Activated effector memory CD4-positive, alpha-beta T cell treated with Interleukin-2 at 50 U/mL for 16 hours (primary cell): ENCODE measurements at places on chromosomes 2 and 18.

DNA sequence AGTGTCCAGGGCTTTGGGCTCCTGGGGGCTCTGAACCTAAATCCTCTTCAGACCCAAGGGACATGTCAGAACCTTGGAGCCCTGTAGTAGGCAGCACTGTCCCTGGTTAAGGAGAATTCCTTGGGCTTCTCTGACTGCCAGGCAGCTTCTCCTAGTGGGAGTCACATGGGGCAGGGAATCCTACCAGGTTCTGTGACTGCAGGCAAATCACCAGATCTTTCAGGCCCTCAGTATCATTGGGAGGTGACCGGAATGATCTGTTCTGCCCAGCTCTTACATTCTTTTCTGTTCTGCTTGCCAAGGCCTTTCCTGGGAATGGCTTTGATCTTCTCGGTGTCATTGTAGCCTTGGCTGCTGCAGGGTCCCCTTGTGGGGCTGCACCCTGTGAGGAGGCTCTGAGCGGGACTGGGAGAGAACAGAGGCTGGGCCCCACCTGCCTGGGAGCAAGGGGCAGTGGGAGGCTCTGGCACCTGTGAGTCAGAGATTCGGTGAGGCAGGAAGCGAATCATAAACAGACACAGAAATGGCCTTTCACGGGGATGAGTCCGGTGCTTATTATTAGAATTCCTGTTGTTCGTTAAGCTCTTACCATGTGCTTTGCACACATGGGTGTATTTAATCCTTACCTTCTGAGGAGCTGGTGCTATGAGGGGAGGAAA lies 14.1 kb downstream of the CEP68 start:
- no peak for DNase-seq

GRCh38 chr2:122955776-122956175 lies 1069.3 kb upstream of the CNTNAP5 start:
- DNase-seq: no peak

- no peak for DNase-seq
These were observed 61.0 kb upstream of the TGIF1 start for GRCh38 chr18:3388980-3389379.

GRCh38 chr2:191994749-191995148 lies 147.9 kb upstream of the CAVIN2 start:
- DNase-seq: no peak

DNA sequence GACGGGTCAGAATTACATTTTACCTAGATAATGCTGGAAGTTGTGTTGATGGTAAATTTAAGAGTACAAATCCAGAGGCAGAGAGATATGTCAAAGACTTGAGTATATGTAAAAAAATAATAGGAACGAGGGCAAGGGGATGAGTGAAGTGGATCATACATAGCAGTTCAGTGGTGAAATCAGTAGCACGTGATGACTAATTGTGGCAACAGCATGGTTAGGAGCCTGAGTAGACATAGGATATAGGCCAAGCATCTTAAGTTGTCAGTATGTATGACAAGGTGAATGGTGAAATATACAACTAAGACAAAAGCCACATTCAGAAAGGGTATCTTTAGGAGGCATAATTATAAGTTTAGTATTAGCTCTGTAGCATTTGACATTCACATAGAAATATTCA lies 826.5 kb upstream of the PIK3C3 start:
- no peak for DNase-seq

DNA sequence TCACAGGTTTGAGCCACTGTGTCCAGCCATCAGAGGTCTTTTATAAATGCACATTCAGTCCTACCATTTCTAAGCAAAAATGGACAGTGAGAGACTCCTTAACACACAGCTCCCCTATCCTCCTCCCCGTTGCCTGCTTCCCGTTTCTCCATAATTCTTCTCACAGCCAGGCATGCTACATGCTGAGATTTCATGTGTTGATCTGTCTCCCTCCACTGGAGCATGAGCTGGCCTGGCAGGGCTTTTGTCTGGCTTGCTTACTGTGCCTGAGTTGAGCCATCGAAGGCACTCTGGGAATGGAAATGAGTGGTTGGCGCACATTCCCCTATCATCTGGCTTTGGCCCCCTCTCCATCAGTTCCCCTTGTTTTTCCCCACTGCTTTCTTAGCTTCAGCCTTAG lies 413.5 kb downstream of the PTPRM start:
- DNase-seq: no peak

- no peak for DNase-seq
These were observed 151.4 kb downstream of the CD8B2 start for GRCh38 chr2:106638580-106638979.

DNA sequence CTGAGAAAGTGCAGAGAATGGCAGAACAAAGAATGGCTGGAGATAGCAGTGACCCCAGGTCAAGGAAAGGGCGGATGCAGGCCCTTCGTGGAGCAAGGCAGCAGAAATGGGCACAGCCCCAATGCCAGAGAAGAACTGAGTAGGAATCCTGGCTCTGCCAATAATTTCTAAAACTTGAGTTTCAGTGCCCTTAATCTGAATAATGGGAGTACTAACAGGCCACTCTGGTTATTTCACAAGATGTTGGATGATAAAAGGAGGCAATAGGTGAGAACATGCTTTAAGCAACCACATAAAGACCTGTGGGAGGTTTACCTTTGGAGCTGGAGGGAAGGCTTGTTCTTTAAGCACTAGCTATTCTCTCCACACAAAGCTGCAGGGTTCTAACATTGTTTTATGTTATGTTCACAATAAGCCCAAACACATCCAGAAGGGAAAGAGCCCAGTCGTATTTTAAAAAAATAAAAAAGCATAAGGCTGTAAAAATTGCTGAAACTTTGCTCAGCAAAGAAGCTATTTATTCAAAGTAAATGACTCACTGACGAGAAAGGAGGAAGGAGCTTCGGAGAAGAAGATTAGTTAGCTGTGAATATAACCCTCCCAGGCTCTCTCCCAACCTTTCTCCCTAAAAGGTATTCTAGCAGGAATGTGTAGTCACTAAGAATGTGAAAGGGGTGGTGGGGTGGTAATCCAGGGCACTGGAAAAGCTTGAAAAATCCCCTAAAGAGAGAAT lies 470.2 kb downstream of the TXNL1 start:
- no peak for DNase-seq

DNA sequence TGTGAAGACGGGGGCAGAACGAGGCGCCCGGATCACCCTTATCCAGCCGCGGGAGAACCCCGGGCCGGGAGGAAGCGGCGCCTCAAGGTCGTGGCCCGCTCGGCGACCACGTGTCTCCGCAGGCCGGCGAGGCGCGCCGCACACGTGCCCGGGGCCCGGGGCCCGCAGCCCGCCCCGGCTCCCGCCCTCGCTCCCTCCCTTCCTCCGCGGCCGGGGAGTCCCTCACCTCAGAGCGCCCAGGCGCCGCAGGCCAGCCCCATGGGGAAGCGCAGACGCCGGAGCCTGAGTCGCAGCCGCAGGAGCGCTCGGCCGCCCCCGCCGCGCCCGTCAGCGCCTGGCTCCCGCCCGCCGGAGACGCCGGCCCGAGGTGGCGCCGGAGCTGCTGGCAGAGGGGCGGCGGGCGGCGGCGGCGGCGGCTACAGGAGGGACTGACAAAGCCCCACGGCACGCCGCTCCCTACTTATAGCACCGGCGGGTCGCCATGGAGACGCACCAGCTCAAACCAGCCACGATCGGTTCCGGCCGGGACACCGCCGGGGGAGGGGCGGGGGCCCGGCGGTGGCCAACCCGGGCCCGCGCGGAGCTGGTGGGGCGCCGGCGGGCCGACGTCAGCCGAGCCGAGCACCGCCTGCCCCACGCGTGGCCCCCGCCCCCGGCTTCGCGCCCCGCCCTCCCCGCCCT lies at the start of gene ODC1:
Gene ODC1 (minus strand): TSS at position 433 of the 681 bp plus-strand sequence. CDS start 3,295 bp downstream, outside the sequence.
- DNase-seq: peak; percentile 95

DNA sequence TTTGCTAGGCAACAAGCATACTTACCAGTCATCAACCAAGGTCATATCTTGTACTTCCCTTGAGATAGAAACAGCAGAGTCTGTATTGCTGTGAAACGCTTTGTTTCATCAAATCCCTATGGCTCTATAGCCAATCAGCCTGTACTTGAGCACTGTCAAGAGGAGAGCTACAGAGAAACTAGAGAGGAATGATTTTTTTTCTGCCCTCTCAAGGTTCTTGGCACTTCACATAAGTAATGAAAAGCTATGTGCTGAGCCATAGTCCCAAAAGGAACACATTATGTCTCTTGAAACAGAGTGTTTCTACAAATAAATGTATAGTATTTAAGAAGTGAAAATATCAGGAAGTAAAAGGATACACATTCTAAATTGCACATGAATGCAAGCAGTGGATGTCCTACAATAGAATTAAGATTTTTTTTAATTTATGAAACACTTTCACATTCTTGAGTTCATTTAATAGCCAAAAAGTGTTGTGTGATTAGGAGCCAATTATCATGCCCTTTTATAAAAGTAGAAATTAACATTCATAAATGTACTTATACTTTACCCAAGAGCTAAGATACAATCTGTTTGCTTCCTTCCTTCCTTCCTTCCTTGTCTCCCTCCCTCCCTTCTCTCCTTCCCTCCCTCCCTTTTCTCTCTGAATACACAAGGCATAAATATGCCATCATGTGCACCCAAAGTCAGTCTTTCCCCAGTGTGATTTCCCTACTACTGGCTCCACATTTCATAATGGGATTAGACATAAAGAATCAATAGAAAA lies 131.8 kb downstream of the CSRNP3 start:
- DNase-seq: no peak

GRCh38 chr18:9191658-9192256 lies 55.2 kb downstream of the ANKRD12 start:
- DNase-seq: no peak

- DNase-seq: no peak
These were observed 162.4 kb downstream of the SCG2 start for GRCh38 chr2:223439786-223440185.

- DNase-seq: no peak
These were observed 30.5 kb downstream of the KDM3A start for GRCh38 chr2:86471637-86472036.

- DNase-seq: no peak
These were observed 12.2 kb upstream of the ARL5A start for GRCh38 chr2:151840216-151841046.

- no peak for DNase-seq
These were observed 4.2 kb downstream of the IRS1 start for GRCh38 chr2:226795281-226796011.

DNA sequence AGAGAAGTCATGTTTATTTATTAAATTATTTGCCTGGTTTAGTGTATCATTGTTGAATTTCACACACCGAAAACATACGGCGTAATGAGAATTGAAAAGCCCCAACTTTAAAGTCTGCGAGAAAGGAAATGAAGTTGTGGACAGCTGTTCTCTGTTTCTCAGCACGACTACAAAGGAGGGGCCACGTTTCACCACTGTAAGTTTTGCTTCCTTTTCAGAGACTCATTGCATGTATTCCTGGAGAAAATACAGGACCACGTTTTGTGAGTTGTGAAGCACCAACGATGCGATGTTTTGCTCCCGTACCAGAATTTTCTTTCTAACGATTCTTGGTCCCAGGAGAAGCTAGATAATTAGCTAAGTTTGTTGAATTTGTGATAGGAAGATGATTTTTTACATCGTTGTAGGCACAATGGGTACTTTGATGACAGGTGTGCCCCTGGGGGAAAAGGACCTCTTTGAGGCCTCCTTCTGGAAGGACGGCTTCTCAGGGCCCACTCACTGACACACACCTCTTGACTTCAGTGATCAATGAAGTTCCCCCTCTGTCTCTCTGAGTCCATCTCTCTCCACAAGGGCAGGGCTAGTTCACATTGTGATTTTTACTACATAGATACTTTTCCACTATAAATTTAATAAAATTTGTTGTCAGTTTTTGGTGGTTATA lies 23.7 kb upstream of the ACKR3 start:
- no peak for DNase-seq

DNA sequence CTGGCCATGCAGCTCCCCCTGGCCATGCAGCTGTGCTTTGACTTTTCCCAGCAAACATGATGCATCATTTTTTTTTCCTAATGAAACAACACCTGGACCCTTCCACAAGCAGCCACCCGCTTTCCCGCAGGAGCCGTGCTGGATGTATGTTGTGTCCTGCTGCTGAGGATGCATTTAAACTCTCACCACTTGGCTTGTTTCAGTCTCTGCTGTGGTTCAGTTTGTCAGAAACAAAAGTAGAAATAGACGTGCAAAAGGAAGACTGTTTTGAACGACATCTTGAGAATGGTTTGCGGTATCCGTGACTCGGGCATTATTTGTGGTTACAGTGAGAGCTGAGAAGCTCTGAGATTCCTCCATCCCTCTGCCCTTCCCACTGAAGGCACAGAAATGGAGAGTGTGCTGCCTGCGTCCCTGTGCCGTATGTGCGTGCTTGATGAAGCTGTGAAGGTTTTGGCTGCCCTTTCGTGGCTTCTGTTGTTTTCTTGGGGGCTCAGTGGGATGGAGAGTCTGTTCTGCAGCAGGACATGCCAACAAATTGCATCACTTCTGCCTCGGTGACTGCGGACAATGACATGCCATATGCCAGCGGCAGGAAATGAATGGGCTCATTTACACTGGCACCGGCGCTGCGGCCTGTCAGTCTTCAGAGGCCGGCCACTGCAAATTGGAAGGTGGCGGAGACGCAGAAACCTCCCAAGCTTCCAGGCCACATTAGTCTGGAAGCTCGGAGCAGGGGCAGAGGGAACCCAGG lies 417.7 kb upstream of the SALL3 start:
- no peak for DNase-seq

DNA sequence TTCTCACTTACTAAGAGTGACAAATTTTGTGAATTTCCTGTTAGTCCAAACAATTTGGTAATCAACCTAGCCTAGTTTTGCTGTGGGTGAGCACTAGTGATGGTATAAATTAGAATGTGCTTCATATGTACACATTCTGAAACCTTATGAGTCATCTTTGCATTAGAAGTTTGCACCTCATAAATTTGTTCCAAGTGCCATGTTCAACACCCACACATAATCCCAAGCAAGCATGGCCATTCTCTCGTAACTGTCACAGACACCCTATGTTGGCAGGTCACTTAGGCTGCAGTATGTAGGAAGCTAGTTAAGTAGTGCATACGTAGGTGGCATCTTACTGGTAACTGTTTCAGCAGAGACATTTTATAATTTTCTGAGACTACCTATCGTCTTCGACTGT lies 46.9 kb downstream of the NAB1 start:
- DNase-seq: no peak

GRCh38 chr2:105510761-105511528 lies 112.1 kb upstream of the FHL2 start:
- no peak for DNase-seq

GRCh38 chr18:21682371-21683051 lies 22.1 kb downstream of the ABHD3 start:
- no peak for DNase-seq
